ENCODE measurements at places on chromosomes 2 and 18.

DNA sequence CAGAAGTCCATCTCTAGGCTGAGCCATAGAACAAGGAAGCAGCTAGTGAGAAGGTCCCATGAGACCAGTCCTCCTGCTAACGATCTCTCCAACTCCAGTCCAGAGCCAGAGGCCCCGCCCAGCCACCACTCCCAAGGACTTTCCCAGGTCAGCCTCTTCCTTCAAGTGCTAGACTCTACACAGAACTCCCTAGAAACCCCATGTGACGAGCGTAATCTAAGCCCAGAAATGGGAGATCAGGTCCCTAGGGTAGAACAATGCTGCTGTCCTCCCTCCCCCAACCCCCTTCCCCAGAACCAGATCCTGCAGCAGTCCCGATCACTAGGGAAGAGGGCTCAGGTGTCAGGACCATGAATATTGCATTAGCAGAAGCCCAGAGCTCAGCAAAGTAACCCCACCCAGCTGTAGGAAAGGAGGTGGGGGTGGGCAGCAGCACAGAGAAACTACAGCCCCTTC lies 6.9 kb downstream of the DCTN1 start:
- DNase-seq, result no peak

GRCh38 chr2:219441451-219442255 lies 7.0 kb downstream of the SPEG start:
- DNase-seq, result peak; percentile 45

GRCh38 chr2:63861220-63861822 lies 19.6 kb downstream of the UGP2 start:
- DNase-seq, result no peak

GRCh38 chr2:165054652-165055051 lies 99.3 kb upstream of the SLC38A11 start:
- DNase-seq, result no peak

- DNase-seq, result no peak
These were observed 37.0 kb upstream of the CASP8 start for GRCh38 chr2:201223089-201224073.

- no peak for DNase-seq
These were observed 201.0 kb downstream of the MBD2 start for GRCh38 chr18:54023471-54023870.

DNA sequence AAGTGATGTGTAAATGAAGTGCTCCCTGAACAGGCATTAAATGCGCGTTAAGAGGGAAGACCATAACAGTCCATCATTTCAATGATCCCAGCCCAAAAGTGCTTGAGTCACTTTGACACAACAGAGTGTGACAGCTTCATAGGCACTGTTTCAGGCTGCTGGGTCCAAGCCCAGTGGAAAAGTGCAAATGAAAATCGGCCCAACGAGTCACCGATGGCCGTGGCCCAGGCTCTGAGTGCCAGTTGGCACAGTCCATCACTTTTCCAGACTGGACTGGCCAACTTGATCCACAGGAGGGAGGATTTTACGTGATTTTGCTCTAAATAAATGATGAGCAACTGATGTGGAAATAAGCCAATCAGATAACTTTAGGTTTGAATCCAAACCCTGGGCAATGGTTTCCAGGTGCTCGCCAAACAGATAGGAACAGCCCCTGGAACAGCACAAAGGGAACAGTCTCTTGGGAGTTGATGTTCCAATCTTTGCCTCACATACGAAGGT lies 114.0 kb downstream of the SP3 start:
- DNase-seq, result no peak

DNA sequence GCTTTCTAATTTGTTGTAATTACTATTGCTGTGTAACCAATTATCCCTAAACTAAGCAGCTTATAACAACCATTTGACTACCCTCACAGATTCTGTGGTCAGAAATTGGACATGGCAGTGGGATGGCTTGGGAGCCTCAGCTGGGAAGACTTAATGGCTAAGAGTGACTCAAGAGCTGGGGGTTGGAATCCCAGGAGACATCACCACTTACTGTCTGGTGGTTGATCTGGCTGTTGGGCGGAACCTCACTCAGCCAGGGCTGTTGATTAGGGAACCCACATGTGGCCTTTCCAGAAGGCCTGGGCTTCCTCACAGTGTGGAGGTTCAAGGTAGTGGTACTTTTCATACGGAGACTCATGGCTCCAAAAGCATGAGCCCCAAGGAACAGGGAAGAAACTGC lies 49.8 kb downstream of the E2F6 start:
- no peak for DNase-seq

DNA sequence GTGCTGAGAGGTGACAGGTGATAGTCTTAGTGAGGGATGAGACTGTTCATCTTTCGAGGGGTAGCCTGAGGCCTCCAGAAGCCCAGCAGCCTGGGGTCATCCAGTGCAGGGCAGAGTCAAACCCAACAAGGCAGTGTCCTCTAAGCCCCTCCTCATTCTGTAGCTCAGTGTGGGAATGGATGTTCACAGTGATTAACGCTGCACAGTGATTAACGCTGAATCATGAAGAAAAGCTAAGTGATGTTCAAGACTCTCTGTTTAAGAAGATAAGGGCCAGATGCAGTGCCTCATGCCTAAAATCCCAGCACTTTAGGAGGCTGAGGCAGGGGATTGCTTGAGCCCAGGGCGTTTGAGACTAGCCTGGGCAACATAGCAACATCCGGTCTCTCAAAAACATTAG lies 56.3 kb upstream of the LAPTM4A start:
- DNase-seq, result no peak

- DNase-seq, result no peak
These were observed 6.0 kb downstream of the KRCC1 start for GRCh38 chr2:88049622-88050021.

DNA sequence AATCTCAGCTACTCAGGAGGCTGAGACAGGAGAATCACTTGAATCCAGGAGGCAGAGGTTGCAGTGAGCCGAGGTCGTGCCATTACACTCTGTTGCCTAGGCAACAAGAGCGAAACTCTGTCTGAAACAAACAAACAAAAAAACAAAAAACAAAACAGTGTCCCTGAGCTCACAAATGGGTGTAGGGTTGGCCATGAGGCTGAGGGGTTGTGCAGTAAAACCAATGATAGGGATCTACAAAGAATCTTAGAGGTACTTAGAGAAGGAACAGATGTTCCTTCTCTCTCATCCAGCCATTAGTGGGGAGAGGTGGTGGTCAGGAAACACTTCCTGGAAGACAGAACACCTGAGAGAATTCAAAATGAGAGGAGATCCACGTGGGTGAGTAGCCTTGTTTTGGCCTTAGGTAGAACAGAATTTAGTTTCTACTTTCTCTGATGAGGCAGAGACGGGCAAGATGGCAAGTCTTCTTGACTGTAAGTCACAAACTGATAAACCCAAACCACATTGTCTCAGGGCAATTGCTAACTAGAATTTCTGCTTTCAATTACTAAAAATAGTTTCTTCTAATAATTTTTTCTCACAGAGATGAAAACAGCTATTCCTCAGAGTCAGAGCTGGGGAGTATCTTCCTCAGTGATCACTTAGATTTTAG lies 61.5 kb upstream of the PPM1B start:
- DNase-seq, result no peak

DNA sequence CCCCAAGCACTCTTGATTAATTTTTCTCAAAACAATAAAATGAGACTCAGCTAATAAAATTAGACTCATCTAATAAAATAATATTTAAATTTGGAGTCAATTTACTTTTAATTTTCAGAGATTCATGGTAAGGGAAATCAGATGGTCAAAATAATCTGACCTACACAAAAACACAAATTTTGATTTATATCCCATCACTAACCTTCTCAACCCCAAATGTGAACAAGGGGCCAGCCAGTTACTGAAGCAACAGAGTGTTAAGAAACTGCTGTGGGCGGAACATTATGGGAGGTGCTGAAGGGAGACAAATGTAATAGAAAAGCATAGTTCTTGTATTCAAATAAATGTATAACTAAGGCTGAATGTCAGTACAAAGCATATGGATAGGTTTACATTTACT lies 28.5 kb upstream of the PPP3R1 start:
- no peak for DNase-seq

DNA sequence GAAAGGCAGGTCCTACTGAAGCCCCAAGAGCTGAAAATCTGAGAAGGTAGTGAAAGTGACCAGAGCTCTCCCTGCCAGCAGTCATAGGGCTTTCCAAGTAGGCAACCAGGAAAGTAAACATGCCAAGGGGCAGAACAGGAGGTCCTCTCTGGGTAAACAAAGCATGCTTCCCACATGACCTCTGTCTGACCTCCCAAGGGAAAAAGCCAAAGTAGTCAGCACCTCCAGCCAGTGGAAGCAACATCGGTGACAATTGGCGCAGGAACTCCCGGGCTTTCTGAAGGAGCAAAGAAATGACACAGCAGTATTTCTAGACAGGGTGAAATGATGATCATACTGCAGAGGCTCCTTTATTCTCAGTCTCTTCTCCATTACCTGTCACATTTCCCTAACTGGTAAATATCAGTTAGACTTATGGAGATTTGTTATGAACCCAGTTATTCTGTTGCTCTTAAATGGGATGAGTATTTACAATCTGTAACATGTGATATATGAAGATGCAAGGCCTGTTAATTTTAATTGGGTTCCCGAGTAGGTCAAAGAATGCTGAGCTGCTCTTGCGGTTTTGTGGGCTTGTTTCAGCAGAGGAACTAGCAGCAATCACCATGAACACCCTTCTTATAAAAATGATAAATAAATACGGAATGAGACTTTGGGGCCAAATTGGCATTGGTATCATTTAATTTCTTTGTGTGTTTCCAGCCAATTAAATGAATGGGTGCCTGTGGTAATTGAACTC lies 321.0 kb downstream of the RND3 start:
- no peak for DNase-seq

- DNase-seq, result no peak
These were observed 1094.7 kb downstream of the BCL11A start for GRCh38 chr2:59458800-59459199.

- peak; percentile 54 for DNase-seq
These were observed 158.4 kb downstream of the SETBP1 start for GRCh38 chr18:44838971-44839666.

DNA sequence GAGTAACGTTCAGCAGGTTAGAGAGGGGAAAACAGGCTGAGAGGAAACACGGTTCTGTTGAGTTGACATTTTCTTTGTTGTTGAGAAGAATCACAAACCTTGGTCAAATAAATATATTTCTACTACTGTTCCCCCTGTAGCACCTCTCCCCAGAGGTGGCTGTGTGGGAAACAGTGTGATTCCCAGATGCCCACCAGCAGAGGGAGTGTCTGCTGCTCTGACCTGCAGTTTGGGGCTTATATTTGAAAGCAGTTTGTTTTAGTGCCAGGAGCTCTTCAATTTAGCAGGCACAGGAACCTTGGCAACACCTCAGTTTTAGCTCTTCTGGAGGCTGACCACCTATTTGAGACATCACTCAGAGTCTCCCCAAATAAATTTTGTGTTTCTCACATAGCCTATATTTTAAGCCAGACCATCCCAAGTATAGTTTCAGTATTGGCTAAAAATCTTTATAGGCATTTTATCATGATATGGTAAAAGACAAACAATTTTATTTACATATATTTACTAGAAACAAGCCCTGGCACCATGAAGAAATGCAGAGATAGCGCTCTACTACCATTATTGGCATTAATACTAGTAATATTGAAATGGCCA lies 75.7 kb downstream of the PIK3C3 start:
- DNase-seq, result no peak

- DNase-seq, result no peak
These were observed 809.2 kb downstream of the CNTNAP5 start for GRCh38 chr2:124834331-124834730.

GRCh38 chr2:69933254-69933828 lies 18.4 kb downstream of the MXD1 start:
- no peak for DNase-seq

DNA sequence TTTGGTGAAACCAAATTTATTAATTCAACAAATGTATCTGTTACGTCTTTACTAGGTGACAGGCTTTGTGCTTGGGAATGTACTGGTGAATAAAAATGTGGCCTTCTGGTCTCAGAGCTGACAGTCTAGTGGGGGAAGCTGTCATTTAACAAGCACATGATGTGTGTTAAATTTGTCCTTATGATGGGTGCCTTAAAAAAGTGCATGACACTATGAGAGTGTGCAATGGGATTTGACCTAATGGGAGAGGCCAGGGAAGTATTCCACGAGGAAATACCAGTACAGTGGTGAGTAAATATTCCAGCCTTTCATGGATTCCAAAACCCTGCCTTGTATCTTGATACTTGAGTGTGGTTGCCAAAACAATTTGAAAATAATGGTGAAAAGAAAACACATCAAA lies 308.9 kb downstream of the PLCL1 start:
- DNase-seq, result no peak

- no peak for DNase-seq
These were observed 43.7 kb downstream of the PTPN2 start for GRCh38 chr18:12840382-12840781.

DNA sequence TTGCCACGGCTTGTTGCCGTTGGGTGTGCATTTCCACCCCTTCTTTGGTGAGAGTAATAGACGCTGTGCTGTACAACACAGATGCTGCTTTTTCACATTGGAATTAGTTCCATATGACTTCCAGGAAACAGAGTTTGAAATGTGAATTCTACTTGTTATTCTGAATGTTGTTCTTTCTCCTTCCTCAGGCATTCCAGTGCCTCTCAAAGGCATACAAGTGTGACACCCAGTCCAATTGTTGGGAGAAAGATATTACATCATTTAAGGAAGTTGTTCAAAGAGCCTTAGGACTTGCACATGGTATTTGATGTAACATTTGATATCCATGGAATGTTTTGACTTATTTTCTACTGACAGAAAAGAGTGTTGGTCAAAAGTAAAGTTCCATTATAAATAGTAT lies 134.4 kb upstream of the LTBP1 start:
- no peak for DNase-seq

GRCh38 chr2:196758474-196759377 lies 40.8 kb downstream of the GTF3C3 start:
- DNase-seq, result no peak

- DNase-seq, result no peak
These were observed 268.4 kb downstream of the GPD2 start for GRCh38 chr2:156704617-156705016.

GRCh38 chr2:71834796-71835195 lies 312.9 kb downstream of the CYP26B1 start:
- no peak for DNase-seq

- no peak for DNase-seq
These were observed 75.0 kb upstream of the MSTN start for GRCh38 chr2:190137561-190137960.

GRCh38 chr18:21684731-21685130 lies 19.8 kb downstream of the ABHD3 start:
- no peak for DNase-seq

DNA sequence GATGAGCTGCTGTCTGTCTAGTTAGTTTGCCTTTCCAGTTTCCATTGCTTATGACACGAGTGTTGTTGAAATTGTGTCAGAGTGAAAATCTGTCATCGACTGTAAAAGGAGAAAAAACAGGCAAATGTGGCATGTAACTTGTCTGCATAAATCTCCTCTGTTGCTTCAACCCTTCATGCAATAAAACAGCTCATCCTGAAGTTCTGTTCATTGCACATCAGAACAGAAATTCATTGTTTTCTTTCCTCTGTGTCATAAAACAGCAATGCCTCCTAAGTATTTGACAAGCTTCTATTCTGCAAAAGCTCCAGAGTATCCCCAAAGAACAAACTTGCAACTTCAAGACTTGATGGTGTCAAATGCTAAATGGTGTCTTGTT lies 432.1 kb downstream of the MEIS1 start:
- DNase-seq, result no peak
